ENCODE measurements at places on chromosomes 13 and 19.

DNA sequence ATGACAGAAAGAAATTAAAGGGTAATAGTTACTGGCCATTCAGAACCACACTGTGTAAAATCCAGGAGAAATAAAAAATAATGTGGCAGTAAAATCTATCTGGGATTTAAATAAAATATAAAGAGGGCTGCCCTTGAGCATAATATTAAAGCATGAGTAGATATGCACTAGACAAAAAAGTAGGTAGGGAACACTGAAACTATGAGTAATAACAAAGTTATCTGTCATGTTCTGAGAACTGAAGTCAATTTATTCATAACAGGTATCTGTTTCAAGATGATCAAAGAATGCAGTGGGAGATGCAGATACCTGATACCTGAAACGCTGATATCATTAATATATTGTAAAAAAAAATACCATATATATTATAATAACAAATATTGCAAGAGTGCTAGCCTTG lies 1672.0 kb downstream of the SLITRK5 start:
- no peak for DNase-seq
- no peak overlapping the region for H3K4me3 ChIP-seq
- H3K36me3 ChIP-seq = no peaks in the 10 kb centered on the region
- H3K27ac ChIP-seq = no peak overlapping the region

DNA sequence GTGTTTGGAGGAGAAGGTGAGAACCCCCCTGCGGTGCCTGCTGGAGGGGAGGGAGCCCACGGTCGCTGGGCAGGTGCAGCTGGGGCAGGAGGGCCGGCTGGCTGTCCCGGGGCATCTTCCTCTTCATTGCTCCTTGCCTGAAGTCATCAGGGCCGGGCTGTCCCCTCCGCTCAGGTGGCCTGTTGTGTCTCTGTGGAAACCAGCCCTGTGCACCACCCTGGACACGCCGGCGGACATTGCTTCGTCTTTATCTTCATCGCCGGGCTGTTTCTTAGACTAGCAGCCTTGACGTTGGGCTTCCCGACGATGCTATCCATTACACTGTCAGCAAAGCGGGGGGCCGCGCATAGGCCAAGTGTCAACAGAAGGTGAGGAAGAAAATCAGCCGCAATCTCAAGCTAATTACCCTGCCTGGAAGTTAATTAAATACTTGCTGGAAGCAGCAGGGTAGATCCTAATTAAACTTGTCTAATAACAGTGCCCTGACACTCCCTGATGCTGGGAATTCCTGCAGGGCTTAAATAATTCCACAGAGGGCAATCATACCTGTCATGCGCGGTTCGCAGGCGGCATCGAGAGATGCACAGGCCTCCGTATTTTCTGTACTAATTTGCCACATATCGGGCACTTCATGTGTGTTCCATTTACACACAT lies 111.4 kb upstream of the SOX1 start:
- H3K36me3 ChIP-seq = no peaks in the 10 kb centered on the region
- H3K27me3 ChIP-seq = no peaks in the 10 kb centered on the region
- no peak for DNase-seq
- H3K4me3 ChIP-seq = no peak overlapping the region
- no peak overlapping the region for H3K27ac ChIP-seq

- H3K27ac ChIP-seq = peak overlapping the region; percentile 54
- no peak overlapping the region for H3K4me3 ChIP-seq
- H3K36me3 ChIP-seq = no peaks in the 10 kb centered on the region
- DNase-seq = peak; percentile 71
- no peaks in the 10 kb centered on the region for H3K27me3 ChIP-seq
- H3K4me1 ChIP-seq = peaks cover 26% of the 10 kb centered on the region
Observed at GRCh38 chr13:42967660-42968059, 24.4 kb downstream of the EPSTI1 start.

DNA sequence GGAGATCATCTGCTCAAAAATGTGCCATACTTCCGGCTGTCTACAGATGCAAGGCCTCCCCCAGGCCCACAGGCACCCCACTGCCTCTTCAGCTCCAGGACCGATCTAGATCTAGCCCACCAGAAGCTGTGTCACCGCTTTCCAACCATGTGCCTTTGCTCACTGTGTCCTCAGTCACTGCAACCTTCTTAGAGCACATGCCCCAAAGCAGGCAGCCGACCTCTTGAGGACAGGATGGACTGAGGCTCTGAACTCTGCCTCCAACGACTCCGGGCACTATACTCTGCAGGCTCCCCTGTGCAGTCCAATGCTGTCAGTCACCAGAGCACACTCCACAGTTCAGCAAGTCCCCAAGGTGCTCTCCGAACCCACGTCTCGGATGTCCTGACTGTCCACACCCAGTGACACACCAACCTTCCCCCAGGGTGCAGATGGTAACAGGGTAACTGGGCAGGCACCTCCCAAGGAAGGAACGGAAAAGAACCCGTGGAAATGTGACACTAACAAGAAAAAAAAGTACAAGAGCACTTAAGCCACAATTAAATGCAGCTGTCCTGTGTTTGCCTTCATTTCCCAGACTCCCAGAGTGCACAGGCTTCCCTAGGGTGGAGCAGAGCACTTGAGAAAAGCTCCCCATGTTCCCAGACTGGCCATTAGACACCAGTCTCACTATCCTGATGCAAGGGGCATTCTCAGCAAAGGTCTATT lies 4.8 kb downstream of the STK24 start:
- peak overlapping the region; percentile 65 for H3K27ac ChIP-seq
- H3K4me3 ChIP-seq = peak overlapping the region; percentile 37
- peaks cover 85% of the 10 kb centered on the region for H3K4me1 ChIP-seq
- no peaks in the 10 kb centered on the region for H3K36me3 ChIP-seq

GRCh38 chr13:21079761-21080592 lies 18.6 kb upstream of the LATS2 start:
- H3K36me3 ChIP-seq = no peaks in the 10 kb centered on the region
- peak overlapping the region; percentile 61 for H3K27ac ChIP-seq
- DNase-seq = peak; percentile 50
- no peaks in the 10 kb centered on the region for H3K27me3 ChIP-seq
- no peaks in the 10 kb centered on the region for H3K4me1 ChIP-seq
- H3K4me3 ChIP-seq = no peak overlapping the region

DNA sequence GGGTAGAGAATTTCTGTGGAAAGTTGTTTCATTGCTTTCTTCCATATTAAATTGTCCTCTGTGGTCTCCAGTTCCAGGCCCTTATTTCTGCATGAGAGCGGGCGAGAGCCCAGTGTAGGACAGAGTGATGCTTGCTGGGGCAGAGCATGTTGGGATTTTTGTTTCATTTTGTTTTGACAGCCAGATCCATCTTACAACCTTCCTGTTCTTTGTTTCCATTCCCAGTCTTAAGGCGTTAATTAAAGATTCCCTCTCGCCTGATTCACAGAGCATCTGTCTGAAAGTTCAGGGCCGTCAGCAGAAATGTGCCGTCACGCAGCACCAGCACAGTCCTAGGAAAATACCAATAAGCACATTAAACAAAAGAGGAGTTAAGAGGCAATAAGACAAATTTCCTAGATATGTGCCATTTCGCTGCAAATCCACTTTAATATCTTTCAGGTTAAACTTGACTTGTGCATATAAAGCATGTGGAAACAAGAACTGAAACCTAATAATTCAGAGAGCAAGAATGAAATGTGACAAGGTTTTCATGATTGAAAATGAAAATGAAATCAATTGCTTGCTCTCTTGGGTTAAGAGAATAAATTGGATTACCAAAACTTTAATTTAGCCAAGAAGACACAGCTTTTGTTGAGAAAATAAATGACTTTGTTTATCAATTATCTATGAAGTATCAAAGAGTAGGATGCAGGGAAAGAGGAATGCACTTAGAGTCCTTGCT lies 210.7 kb upstream of the SLC10A2 start:
- H3K4me3 ChIP-seq = no peak overlapping the region
- no peaks in the 10 kb centered on the region for H3K27me3 ChIP-seq
- H3K4me1 ChIP-seq = no peaks in the 10 kb centered on the region
- no peak overlapping the region for H3K27ac ChIP-seq

GRCh38 chr13:20258208-20258962 lies 26.3 kb upstream of the GJB6 start:
- H3K4me1 ChIP-seq = no peaks in the 10 kb centered on the region
- no peak overlapping the region for H3K4me3 ChIP-seq
- DNase-seq = no peak
- H3K36me3 ChIP-seq = no peaks in the 10 kb centered on the region
- no peaks in the 10 kb centered on the region for H3K27me3 ChIP-seq
- no peak overlapping the region for H3K27ac ChIP-seq

- H3K27ac ChIP-seq = no peak overlapping the region
- no peaks in the 10 kb centered on the region for H3K4me1 ChIP-seq
- no peak overlapping the region for H3K4me3 ChIP-seq
- DNase-seq = peak; percentile 13
- peaks cover 4% of the 10 kb centered on the region for H3K27me3 ChIP-seq
Observed at GRCh38 chr19:6572217-6572616, 18.7 kb downstream of the CD70 start.

- H3K36me3 ChIP-seq = no peaks in the 10 kb centered on the region
- H3K4me1 ChIP-seq = peaks cover 27% of the 10 kb centered on the region
- H3K4me3 ChIP-seq = no peak overlapping the region
- no peak overlapping the region for H3K27ac ChIP-seq
- H3K27me3 ChIP-seq = no peaks in the 10 kb centered on the region
- no peak for DNase-seq
Observed at GRCh38 chr13:100129605-100130004, 40.7 kb downstream of the PCCA start.

Measured in stomach (tissue), 19 donors.